ENCODE measurements at places on chromosomes 2 and 18. TPM values are rescaled to one million over a fixed set of nuclear protein-coding genes. Genes with fewer than 3 reads are reported as not detected.
A peak's percentile ranks its signal among the peaks of the same experiment; 100 is the strongest.

DNA sequence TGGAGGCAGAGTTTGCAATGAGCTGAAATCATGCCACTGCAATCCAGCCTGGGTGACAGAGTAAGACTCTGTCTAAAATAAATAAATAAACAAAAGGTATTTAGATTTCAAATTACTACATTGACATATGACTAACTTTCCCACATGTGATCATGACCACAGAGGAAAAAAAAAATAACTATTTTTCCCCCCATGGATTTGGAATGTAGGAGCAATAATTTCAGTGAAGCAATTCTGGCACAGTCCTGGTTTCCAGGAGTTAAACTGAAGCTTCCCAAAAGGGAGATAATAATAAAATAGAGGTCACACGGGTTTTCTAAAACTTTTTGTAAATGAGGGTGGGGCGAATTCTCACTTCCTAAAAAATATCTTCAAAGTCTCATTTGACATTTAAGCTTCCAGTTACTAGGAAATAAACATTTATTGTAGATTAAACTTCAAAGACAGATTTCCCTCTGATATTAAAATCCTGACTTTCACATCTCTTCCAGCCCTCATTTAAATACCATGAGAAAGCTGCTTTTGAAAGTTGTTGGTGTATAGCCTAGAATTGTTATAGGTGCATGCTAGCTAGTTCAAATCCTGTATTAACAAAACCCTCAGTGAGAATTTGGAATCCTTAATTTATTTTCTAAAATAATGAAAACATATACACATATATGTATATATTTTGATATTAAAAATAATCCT is 20.7 kb downstream of the SLC19A3 start:
- DNase-seq, result no peak

DNA sequence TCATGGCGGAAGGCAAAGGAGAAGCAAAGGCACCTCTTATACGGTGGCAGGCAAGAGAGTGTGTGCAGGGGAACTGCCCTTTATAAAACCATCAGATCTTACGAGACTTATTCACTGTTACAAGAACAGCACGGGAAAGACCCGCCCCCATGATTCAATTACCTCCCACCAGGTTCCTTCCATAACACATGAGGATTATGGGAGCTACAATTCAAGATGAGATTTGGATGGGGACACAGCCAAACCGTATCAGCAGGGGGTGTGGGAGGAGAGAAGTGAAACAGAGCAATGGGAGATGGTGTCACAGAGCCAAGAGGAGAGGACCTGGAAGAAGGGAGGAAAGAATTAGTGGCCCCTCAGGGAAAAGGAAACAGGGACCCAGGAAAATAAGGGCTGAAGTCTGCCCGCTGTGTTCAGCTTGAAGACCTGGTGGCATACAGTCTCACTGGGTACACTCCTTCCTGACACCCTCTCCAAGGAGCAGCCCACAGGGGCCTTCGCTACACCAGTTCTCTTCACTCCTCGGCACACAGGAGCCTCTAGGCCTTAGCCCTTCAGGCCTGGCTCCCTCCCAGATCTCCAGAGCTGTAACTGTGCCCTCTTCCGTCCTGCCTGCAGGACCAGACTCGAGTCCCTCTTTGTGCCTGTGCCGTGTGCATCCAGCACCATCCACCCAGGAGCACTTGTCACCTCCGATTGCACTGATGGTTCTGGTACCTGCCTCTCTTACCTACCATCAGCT is 262.1 kb downstream of the EIPR1 start:
- DNase-seq, result no peak

GRCh38 chr18:74876630-74877243 is 279.1 kb downstream of the ZNF407 start:
- no peak for DNase-seq

GRCh38 chr2:42102024-42102590 is 54.3 kb downstream of the PKDCC start:
- DNase-seq, result no peak

DNA sequence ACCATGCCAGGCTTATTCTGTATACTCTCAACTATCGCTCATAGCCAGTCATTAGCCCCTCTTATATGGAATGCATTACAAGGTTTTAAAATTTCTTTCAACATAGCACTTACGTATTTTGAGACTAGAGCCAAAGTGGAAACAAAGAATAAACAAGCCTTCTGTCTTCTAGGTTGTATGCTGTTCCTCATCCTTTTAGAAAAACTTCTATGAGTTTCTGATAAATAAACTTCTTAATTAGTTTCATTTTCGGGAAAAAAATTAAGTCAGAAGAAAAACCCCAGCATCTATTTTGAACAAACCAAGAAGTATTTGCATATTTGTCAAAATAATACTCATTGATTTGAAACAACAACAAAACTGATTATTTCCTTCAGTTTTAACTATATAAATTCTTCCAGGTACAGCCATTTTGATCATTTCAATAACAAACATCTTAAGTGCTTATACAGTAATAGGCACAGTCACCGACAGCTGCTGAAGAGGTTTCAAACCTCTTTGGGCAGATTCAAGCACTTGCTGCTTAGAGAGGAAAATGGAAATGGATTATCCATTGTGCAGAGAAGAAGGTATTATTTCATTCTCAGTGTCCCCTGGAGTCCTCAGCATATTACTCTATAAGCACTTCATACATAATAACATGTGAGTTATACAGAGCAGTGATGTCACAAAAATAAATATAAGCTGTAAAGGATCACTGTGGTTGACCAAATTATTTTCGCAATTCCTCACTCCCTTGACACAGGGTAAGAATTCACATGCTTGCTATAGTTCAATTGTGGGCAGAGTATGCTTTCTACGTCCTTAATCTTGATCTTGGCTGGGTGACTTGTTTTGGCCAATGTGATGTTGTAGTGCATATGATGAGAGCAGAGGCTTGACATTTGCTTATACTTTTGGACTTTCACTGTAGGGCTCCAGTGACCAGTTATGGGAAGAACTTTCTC is 833.8 kb downstream of the TRIB2 start:
- DNase-seq, result no peak

- no peak for DNase-seq
Observed at GRCh38 chr2:62199392-62200125, 3.6 kb downstream of the B3GNT2 start.

DNA sequence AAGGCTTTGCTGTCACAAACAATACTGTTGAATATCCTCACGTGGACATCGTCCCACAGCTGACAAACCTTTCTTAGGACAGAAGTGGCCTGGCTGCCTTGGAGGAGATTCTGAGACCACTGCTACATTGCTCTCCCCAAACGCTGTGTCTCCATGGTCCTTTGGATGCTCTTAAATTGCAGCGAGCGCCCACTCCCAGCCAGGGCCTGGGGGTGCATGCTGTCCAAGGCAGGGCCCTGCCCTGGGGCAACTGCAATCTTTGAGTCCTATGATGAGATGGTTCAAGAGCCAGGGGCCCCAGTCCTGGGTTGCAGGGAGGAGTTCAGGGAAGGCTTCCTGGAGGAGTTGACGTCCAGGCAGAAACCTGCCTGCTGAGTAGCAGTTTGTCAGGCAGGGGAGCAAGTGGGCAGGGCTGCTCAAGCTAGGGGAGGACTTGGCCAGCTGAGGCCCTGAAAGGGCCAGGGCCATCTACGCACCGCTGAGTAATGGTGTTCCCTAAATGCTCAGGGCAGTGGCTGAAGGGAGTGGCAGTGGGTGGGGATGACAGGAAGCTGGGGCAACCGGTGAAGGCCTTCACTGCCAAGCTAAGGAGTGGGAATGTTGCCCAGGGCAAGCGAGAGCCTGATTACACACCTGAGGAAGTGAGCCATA is 10.8 kb upstream of the SDC1 start:
- DNase-seq, result no peak

DNA sequence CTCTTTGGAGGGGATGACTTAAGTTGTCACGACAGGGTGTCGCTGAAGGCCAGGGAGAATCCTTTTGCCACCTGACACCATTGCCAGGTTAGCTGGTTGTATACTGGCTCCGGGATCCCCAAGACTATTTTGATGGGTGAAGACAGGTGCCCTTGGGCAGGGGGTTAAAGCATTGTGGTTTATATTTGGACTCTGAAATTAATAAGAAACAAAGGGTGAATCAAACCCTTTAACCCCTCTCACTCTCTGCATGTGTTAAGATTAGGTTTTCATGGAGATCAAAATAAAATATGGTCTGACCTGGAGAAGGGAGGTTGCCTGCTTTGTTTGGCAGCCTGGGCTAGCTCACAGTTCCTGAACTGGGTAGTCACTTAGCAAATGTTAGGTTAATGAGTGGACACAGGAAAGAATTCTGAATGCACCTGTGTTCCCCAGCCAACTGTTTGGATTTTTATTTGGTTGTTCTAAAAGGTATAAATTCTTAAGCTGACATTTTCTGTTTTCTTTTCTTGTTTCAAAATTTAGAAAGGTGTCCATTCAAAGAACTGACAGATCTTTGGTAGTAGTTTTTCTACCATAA is 301.7 kb downstream of the KCNS3 start:
- peak; percentile 77 for DNase-seq

GRCh38 chr2:177604271-177605065 is 211.9 kb downstream of the AGPS start:
- DNase-seq, result peak; percentile 77

DNA sequence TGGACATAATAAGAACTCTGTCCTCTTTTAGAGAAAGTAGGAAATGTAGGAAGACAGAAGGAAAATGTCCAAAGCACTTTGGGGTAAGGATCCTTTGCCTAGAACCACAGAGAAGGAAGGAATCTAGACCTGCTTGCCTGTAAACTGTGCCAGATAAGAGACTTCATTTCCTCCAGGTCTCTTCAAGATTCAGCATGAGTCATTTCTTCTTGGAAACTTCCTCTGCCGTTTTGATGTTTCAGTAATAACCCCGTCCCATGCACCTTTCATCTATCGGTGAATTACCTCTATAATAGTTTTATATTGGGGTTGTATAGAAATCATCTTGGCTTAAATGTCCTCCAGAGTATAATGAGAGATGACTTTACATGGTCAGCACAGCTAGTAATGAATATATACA is 63.2 kb upstream of the LRATD1 start:
- DNase-seq, result no peak

GRCh38 chr18:78771496-78772359 is 207.9 kb upstream of the SALL3 start:
- no peak for DNase-seq

DNA sequence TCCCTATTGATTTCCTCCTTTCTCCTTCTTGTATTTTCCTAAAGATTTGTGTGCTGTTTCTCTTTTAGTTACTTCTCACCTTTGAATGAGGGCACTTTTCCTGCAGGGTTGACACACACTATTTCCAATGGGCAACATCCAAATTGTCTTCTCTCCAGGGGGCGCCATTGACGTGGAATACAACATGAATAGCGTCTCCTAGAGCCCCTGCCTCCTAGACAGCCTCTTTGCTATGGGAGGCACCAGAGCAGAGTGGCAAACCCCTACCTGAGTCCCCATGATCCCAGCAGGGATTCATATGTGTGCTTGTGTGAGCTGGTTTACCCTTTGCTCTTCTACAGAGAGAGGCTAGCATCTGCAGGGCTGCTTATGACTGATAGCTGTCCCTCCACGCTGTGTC is 61.3 kb upstream of the ITSN2 start:
- DNase-seq, result peak; percentile 91

DNA sequence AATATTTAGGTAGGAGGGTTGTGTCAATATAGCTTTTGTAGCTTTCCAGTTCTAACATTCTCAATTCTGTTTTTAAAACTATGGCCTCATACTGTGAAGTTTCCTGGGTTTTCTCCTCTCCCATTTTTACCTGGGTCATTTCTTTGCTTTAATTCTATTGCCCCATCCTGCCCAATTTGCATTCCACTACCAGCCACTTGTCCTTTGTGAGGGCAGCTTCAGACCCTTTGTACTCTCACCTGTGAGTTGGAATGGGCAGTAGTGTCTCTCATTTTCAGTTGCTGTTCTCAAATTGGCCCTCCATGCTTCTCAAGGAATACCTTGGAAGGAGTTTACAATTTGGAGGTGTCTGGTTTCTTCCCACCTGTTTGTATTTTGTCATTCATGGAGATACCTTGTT is 108.4 kb downstream of the CAMKMT start:
- no peak for DNase-seq

DNA sequence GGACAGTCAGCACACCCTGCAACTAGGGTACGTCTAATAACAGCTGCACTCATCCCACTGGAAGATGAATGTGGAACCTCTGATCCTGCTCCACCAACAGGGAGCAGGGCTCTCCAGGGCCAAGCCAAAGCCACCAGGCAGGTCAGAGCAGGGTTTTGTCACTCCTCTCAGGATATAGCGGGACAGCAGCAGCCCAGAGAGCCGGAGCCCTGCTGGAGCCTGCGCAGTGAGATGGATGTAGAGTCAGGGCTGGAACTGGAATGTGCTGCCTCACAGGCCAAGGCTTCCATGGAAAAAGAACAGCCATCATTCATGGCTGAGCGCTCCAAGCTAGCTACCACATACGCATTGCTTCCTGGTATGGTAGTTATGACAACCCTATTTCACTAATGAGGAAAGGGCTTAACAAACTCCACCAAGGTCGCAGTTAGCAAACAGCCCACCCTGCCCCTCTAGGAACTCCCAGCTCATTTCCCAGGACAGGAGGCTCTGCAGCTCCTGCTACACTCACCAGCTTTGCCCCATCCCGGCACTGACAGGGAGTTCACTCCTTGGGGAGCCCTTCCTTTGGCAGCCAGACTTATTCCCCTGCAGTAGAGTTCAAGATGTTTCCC is 85.2 kb downstream of the HS1BP3 start:
- DNase-seq, result no peak

GRCh38 chr2:64730551-64731262 is 77.0 kb upstream of the SERTAD2 start:
- DNase-seq, result peak; percentile 92

GRCh38 chr2:233051241-233052149 is 8.6 kb upstream of the INPP5D start:
- DNase-seq, result no peak

The FAM237A gene
- not detected for total RNA-seq

The TMEM150A gene
- 5.4 TPM for total RNA-seq

The NLRC4 gene
- not detected for total RNA-seq

All from SJCRH30 (cell line).